Brain (organoid and tissue), 16 donors: ENCODE measurements at places on chromosomes 1 and 21. TPM values are rescaled to one million over a fixed set of nuclear protein-coding genes. Genes with fewer than 3 reads are reported as not detected.

The LCE1C gene
- polyA plus RNA-seq: not detected

The THBS3 gene
- 26.7 TPM for polyA plus RNA-seq

The DNASE2B gene
- not detected for polyA plus RNA-seq

The LYPD8 gene
- 1.1 TPM for polyA plus RNA-seq

The RORC gene
- 3.1 TPM for polyA plus RNA-seq

The BRDT gene
- polyA plus RNA-seq: not detected

The EIF2D gene
- 58.6 TPM for polyA plus RNA-seq

The MAB21L3 gene
- polyA plus RNA-seq: not detected

The PATJ gene
- 6.9 TPM for polyA plus RNA-seq

The MARK1 gene
- 11.9 TPM for polyA plus RNA-seq

The TLR5 gene
- polyA plus RNA-seq: 0.36 TPM

The NMNAT2 gene
- 12.3 TPM for polyA plus RNA-seq

The FGR gene
- polyA plus RNA-seq: 2.7 TPM

The CGN gene
- polyA plus RNA-seq: 7.1 TPM

The ZBTB37 gene
- polyA plus RNA-seq: 0.76 TPM

The ZSWIM5 gene
- polyA plus RNA-seq: 7.7 TPM

The FAM72A gene
- polyA plus RNA-seq: 10.6 TPM

The C4BPA gene
- polyA plus RNA-seq: not detected
